ENCODE measurements at places on chromosomes 6 and 20. TPM values are rescaled to one million over a fixed set of nuclear protein-coding genes. Genes with fewer than 3 reads are reported as not detected.

The TGM3 gene
- total RNA-seq = not detected

The TRIM10 gene
- not detected for total RNA-seq

The SH3BGRL2 gene
- total RNA-seq = 11.9 TPM

The FABP7 gene
- 0.21 TPM for total RNA-seq

The BANF2 gene
- total RNA-seq = not detected

The C4B gene
- total RNA-seq = 235 TPM

The ITCH gene
- total RNA-seq = 45.6 TPM

Data from left cardiac atrium (tissue), 4 donors.